ENCODE measurements at places on chromosomes 13 and 19.

- DNase-seq: no peak
Measured at GRCh38 chr13:93603043-93603442, 376.4 kb downstream of the GPC6 start.

GRCh38 chr19:12840091-12841079 is 2.1 kb downstream of the MAST1 start:
- DNase-seq: no peak

DNA sequence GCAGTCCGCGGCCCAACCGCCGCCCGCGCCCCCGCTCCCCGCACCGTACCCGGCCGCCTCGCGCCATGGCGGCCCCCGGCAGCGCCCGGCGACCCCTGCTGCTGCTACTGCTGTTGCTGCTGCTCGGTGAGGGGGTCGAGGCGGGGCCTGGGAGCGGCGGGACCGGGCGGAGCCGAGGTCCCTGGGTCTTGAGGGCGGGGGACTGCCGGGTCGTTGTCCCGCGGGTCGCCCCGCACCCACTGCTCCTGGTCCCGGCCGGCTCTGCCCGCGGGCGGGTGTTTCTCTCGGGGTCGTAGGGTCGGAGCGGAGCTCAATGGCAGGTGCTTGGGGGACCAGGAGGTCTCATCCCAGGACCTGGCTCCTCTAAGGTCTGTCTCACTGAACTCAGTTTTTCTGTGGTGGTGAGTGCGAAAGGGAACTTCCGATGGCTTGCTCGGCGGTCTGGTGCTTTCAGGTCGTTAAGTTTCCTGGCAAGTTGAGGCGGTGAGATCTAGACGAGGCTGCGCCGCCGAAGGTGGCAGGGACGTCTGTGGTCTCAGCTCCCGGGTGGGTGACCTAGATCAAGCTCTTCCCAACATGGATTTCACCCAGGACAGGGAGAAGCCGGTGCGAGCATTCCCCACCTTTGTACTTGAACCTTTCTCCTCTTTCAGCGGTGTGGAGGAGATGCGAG is 467 bp downstream of the LAMP1 start:
- no peak for DNase-seq

- DNase-seq: no peak
Measured at GRCh38 chr13:97353927-97354675, 79.9 kb upstream of the RAP2A start.

- DNase-seq: no peak
Measured at GRCh38 chr19:55683449-55684261, 8.6 kb downstream of the EPN1 start.

Measured in left renal pelvis (tissue), 4 donors.